Effector memory CD4-positive, alpha-beta T cell (primary cell): ENCODE measurements at places on chromosomes 1 and 21.

GRCh38 chr1:60922304-60922703, 160.1 kb upstream of the NFIA start:
- DNase-seq = no peak

DNA sequence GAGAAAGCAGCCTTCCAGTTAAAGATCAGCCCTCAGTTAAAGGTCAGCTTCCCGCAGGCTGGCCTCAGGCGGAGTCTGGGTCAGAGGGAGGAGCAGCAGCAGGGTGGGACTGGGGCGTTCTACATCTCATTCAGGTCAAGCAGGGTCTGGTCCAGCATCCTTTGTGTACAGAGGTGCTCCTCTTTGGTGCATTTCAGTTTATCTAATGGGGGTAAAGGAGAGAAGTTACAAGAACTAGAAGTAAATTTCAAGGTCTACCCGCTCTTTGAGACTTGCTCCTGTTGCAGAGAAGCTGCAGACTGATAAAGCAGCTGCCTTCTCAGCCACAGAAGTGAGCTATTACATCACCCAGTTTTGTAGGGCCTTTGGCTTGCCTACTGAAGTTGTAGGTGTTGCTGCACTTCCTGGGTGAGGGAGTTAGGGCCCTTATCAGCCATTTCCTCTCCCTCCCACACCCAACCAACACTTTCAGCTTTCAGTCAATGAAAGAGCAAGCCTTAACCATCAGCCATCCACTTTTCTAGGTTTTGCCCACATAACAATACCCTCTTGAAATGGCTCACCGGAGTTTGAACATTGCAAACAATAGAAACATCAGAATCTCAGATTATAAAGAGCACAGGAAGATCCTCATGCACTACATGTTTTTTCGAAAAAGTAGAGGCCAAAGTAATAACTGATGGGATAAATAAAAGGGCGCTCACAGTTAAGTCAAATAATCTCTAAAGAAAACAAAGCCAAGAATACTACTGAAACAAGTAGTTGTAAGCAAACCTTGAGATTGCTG, 2.8 kb upstream of the NUP210L start:
- DNase-seq = peak; percentile 56

DNA sequence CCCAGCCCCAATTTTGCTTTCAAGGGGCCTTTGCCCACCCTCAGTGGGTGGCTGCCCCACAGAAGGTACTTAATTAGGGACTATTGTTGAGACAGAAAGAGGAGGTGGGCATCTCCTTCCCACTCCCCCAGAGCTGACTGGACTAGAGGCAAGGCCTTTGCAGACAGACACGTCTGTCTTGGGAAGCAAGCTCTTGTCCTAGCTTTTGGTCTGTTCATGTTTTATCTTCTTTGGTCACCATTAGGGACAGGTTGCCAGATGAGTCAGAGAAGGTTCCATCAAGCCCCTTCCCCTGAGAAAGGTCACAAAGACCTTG, 27.7 kb downstream of the PTAFR start:
- no peak for DNase-seq

GRCh38 chr1:93669369-93669768, 12.3 kb downstream of the BCAR3 start:
- no peak for DNase-seq

DNA sequence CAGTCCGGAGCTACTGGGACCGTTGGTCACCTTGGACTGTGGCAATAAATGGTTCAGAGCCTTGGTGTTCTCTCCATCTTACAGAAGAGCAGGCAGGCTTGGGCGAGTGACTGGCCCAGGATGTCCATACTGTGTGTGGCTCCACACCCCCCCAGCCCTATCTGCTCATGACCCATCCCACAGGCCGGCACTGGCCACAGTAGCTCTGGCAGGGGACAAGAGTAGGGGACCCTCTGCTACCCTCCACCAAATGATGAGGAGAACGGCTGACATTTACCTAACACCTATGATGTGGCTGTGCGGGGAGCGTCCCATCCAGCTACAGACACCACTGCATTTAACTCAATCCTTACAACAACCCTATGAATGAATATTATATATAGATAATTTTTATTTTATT, 13.3 kb downstream of the LDLRAD2 start:
- no peak for DNase-seq
